RPMI8226 (cell line): ENCODE measurements at places on chromosomes 13 and 19.

DNA sequence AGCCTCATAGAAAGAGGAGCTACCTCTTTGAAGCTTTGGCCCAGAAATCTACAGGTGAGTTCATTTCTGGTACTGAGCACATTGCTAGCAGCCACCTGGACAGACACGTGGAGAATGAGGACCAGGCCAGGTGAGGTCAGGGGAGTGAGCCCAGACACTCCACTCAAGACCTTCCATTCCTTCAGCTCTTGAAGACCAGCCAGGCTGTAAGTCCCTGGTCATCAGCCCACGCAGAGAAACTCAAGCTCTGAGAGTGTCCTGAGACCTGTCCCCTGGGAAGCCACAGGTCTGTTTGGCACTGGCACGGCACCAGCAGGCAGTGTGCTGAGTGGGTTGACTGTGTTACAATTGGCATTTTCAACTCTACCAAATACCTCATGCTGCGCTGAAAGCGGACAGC, 27.4 kb downstream of the C13orf42 start:
- DNase-seq: no peak

DNA sequence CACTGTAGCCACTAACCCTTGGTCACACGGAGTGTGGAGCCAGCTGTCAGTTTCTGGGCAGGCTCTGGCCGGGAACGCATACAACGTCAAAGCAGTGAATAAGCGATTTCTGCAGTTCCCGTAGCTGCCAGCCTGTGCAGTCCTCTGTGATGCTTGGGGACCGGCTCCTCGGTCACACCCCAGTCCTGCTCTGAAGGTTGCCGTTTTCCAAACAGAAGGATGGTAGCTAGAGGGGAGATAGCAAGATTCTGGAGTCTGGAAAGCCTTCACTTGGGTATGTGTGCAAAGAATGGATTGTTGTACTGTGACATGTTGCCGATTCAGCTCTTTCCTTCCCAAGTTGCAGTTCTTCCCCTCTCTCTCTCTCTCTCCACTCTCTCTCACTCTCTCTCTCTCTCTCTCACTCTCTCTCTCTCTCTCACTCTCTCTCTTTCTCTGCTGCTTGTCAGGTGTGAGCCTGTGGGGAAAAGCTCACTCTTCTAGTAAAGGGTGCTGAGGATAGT, 38.7 kb upstream of the C1QTNF9 start:
- peak; percentile 48 for DNase-seq

GRCh38 chr19:15240515-15240914, 8.3 kb upstream of the EPHX3 start:
- DNase-seq: no peak

- no peak for DNase-seq
Measured at GRCh38 chr19:14746886-14747285, 31.5 kb downstream of the ADGRE2 start.

GRCh38 chr19:17424743-17425365, 5.0 kb downstream of the MVB12A start:
- peak; percentile 35 for DNase-seq

DNA sequence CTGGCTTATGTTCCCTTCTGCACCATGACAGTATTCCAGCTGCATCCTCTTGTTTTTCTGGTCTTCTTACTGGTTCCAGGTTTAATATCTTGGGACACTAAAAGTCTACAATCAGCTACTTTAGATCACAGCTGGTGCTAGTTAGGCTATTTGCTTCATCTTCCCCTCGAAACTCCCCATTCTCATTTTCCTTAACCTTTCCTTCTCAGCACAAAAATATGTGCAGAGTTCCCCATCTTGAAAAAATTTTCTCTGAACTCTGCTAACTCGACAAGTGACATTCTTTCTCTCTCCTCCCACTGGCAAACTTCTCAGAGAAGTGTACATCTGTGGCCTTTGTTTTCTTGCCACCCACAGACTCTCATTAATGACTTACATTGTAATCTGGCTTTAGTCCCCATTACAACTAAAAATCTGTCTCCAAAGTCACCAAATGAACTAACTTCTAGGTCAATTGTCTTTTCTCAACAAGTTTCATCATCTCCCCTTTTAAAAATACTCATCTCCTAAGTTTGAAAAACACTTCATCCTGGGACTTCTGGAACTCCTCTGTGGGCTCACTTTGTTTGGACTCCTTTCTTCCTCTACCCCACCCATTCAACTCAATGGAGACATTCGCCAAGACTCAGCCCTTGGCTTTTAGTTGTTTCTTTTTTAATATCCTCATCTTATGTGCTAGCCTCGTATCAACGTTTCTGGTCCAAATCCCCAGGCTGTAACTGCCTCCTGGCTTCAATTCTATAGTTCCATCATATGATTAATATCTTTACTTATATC, 7.1 kb upstream of the KL start:
- no peak for DNase-seq

DNA sequence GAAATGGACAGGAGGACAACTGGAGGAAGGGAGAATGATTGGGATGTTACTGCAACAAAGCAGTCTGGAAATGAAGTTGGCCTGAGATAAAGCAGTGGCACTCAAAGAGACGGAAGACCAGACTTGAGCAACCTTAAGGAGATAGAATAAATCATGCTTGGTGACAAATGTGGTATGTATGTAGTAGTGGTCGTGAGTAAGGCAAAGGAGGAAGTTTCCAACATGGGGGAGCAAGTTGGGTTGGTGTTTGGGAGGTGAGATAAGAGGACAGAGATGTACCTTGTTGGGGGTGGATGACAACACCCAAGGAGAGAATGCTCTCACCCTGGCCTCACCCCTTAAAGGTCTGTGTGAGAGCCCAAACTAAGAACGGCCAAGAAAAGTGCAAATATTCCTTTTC, 420.5 kb downstream of the DIAPH3 start:
- DNase-seq: no peak

DNA sequence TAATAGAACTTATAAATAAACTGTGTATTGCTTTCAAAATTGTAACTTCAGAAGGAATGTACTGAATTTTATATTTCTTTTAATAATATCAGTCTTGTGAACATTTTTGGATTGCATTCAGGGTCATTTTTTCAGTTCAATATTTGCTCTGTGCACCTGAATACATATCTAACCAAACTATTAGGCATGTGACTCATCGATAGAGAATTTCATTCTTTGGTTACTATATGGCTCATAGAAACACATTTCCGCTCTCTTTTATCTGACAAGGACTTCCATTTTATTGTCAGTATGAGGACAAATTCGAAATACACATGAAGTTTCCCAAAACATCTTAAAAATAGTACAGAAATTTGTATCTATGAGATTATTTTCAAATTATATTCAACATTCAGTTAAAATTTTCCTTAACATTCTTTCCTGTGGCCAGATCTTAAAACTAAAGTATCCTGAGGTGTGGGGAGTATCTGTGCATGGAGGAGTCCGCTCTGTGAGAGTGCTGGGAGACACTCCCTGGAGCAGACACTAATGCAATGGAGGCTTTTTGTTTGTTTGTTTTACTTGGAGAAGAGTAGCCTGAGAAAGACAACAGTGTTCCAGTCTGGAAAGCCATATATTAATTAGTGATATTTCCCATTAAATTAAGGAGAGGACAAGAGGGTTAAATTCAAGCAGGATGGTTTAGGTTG, 483.6 kb downstream of the PCDH20 start:
- no peak for DNase-seq

- peak; percentile 54 for DNase-seq
Measured at GRCh38 chr19:56321989-56322440, 7.4 kb upstream of the ZSCAN5A start.

DNA sequence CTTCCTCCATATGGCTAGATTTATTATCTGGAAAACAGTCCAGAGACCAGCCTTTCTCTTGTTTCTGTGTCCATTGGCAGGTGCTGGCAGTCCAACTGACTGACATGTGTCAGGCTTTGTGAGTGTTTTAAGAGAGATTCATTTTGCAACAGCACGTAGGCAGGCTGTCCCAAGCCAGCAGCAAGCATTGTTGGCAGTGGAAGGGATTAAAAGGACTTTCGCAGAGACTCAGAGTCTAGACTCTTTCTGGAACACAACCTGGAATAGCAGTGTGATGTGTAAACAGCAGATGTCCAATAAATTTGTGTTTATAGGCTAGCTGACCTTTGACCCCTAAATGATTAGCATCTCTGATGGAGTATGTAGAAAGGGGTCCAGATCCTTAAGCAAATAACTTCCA, 222.2 kb upstream of the SERP2 start:
- no peak for DNase-seq

- DNase-seq: no peak
Measured at GRCh38 chr13:98265692-98266551, 88.9 kb upstream of the RNF113B start.

DNA sequence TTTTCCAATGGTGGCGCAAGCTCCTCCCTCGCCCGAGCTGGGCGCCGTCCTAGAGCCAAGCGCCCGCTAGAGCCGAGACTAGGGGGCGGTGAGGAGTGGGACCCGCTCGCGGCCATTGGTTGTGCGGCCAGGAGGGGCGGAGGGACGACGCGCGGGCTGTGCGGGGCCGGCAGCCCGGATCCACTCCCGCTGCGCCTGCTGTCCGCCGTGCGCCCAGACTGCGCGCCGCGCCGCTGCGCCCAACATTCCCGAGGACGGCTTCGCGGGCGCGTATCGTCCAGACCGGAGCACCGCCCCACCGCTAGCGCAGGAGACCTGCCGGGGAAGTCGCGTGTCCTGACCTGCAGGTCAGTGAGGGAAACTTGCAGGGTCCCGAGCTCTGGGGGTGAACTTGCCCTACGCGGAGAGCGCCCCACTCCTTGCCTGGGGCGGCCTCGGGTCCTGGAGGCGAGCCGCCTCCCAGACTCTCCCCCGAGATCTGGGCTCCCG, at the start of gene SERTM1:
Gene SERTM1 (plus strand): TSS at position 183 of the 489 bp plus-strand sequence. CDS start 21,059 bp downstream, outside the sequence.
- DNase-seq: no peak

GRCh38 chr13:110017379-110017778, 231.0 kb upstream of the IRS2 start:
- DNase-seq: no peak

GRCh38 chr19:2865334-2866100, 1.6 kb upstream of the ZNF556 start:
- DNase-seq: no peak

DNA sequence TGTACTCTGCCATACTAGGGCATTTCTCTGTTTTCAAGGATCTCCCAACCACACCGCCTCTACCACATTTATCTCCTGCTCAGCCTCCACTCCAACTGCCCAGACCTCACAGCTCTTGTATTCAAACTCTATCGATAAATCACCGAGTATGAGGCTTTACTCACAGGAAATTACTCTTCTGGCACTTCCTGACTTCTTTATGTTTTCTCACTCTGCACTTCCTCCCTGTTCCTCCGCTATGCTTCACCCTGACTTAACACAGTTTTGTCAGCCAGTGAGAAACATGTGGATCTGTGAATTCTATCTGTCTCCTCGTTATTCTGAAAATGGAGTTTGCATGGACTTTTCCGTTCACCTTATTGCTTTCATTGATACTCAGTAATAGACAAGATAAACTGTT, 2.6 kb upstream of the CARD8 start:
- DNase-seq: no peak

DNA sequence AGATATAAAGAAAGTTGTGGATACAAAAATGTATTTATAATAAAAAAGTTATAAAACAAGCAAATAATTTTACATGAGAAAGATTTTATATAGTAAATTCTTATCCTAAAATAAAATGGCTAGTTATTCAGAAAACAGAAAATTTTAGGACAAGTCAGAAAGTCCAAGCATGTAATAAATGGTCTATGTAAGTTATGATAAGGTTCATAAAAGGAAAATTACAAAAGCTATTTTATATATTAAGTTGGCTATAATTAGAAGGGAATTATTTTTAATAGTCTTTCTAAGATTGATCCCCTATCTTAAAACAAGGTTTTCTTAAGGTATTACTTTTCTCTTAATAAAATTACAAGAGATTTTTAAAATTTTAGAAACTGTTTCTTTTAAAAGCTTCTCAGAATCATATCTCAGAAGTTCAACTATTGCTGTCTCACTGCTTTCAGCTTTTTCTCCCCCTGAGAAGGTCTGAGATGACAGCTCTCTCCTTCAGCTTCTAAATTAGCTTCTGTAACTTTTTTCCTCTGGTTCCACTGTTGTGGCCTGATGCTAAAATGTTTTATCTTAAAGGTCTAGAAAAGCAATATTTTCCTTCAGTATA, 8.7 kb downstream of the CCDC169 start:
- DNase-seq: no peak

DNA sequence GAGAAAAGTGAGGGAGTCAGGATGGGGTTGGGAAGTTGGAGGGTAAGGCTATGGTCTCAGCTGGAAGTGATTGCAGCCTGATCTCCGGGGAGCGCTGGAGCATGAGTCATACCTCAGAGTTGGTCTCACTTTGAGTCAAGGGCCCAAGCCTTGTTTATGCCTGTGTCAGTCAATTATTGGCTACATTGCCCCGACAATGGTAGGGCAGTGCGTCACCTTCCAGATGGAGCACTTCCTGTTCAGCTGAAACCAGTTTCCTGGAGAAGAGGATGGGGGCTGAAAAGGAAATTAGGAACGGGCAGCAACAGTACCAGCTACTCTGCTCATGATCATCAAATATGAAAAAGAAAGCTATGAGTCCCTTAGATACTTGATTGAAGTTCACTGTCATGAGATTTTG, 60.4 kb downstream of the ADGRE1 start:
- no peak for DNase-seq

DNA sequence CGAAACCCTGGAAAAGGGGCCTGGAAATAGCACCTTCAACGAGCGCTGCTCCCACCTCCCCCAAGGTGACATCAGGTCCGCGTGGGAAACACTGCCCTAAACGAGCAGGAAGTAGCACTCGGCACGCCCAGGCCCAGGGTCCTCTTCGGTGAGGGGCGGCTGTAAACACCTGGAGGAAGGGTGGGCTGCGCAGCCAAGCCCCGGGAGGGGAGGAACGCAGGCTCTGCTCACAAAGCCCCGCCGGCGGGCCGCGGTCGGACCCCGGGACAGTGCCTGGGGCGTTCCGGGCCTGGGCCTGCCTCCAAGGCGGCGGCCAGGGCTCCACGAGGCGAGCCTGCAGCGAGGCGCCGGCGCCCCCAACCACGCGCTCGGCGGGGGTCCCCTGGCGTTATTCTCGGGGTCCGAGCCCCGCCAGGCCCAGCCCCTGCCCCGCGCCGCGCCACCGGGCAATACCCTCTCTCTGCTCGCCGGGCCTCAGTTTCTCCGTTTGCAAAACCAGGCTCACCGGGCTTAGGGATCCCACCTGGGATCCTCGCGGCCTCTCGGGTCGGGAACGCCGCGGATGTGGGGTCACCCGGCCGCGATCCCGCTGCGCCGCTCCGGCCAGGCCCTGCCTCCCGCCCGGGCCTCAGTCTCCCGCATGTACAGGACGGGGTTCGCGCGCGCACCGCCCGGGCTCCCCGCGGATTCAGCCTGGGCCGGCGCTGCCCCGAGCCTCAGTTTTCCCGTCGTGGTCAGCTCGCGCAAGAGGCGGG, 630 bp downstream of the RNF126 start:
- peak; percentile 73 for DNase-seq

- peak; percentile 65 for DNase-seq
Measured at GRCh38 chr19:20367811-20368294, 197.7 kb downstream of the ZNF737 start.

- DNase-seq: peak; percentile 71
Measured at GRCh38 chr13:97460004-97460775, 26.2 kb downstream of the RAP2A start.

GRCh38 chr19:17107546-17108452, 32.2 kb downstream of the MYO9B start:
- DNase-seq: no peak
